ENCODE measurements at places on chromosomes 7 and 10. TPM values are rescaled to one million over a fixed set of nuclear protein-coding genes. Genes with fewer than 3 reads are reported as not detected.

CDK1 gene
- 38.8 TPM for total RNA-seq

FOXP2 gene
- total RNA-seq, result 11.4 TPM

NEUROD6 gene
- not detected for total RNA-seq

- DNase-seq, result no peak
Observed at GRCh38 chr7:157008206-157009169, 2.0 kb downstream of the MNX1 start.

GRCh38 chr10:71835671-71836595 lies 15.1 kb downstream of the PSAP start:
- DNase-seq, result peak; percentile 91

NODAL gene
- not detected for total RNA-seq

GRCh38 chr10:118594392-118595063 lies 920 bp downstream of the PRLHR start:
- DNase-seq, result peak; percentile 58

FOXI2 gene
- total RNA-seq, result not detected

GTF2IRD1 gene
- total RNA-seq, result 7.4 TPM

Data from dermis blood vessel endothelial cell (primary cell).